ENCODE measurements at places on chromosomes 4 and X. TPM values are rescaled to one million over a fixed set of nuclear protein-coding genes. Genes with fewer than 3 reads are reported as not detected.

Gene FBXO8
- 31.7 TPM for total RNA-seq

Gene ZNF718
- 3.4 TPM for total RNA-seq

Gene USP17L11
- total RNA-seq = not detected

Gene MAGEA4
- not detected for total RNA-seq

Gene ITIH6
- not detected for total RNA-seq

Gene ITM2A
- 2.1 TPM for total RNA-seq

Gene RXFP1
- 0.34 TPM for total RNA-seq

Gene FREM3
- total RNA-seq = not detected

Gene RBMXL3
- not detected for total RNA-seq

Gene DUX4
- not detected for total RNA-seq

Gene CPLX1
- not detected for total RNA-seq

Gene UCP1
- not detected for total RNA-seq

Gene STK32B
- 0.63 TPM for total RNA-seq

Gene C1QTNF7
- total RNA-seq = 3.0 TPM

Gene PLAC8
- total RNA-seq = under 0.01 TPM

Gene AKAP14
- total RNA-seq = not detected

Gene NONO
- total RNA-seq = 436 TPM

Gene POF1B
- not detected for total RNA-seq

Gene QRFPR
- not detected for total RNA-seq

Gene S100G
- total RNA-seq = not detected

Gene MAMLD1
- 0.32 TPM for total RNA-seq

Gene STOX2
- 1.1 TPM for total RNA-seq

Gene HSFX4
- not detected for total RNA-seq

Gene XAGE3
- total RNA-seq = not detected

Gene DCAF12L1
- total RNA-seq = not detected

Gene MAGEA2B
- not detected for total RNA-seq

Gene CACNA1F
- not detected for total RNA-seq

Gene ZNF157
- 0.43 TPM for total RNA-seq

Gene SYP
- total RNA-seq = 0.43 TPM

Gene HMX1
- not detected for total RNA-seq

Gene USP26
- total RNA-seq = not detected

Gene POU3F4
- not detected for total RNA-seq

Gene DDIT4L
- total RNA-seq = 0.26 TPM

Gene CNGA2
- total RNA-seq = not detected

Data from bronchial smooth muscle cell (primary cell).